ENCODE measurements at places on chromosomes 13 and 19.
A peak's percentile ranks its signal among the peaks of the same experiment; 100 is the strongest.

GRCh38 chr19:6042776-6043726 lies 65.1 kb upstream of the RANBP3 start:
- H3K4me3 ChIP-seq = no peak overlapping the region
- H3K36me3 ChIP-seq = no peaks in the 10 kb centered on the region
- DNase-seq = no peak
- no peaks in the 10 kb centered on the region for H3K4me1 ChIP-seq
- no peaks in the 10 kb centered on the region for H3K27me3 ChIP-seq

DNA sequence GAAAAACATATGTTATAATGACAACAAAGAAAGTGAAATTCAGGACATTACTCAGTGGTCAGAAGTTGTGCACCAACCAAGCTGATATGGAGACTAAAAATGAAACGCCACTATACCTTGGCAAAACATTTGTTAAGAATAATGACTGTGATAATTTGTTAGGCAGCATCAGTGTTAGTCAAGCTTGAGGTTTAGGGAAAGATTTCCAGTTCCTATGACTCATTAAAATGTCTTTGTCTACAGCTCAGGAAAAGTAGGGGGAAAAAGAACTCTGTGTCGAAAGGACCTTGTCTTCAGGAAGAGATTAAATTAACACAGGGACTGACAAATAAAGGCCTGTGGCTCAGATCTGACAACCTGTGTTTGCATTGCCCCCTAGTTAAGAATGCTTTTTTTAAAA lies 764.1 kb upstream of the SLITRK6 start:
- H3K27ac ChIP-seq = no peak overlapping the region
- no peaks in the 10 kb centered on the region for H3K27me3 ChIP-seq
- H3K4me3 ChIP-seq = no peak overlapping the region
- DNase-seq = no peak

GRCh38 chr13:108851660-108852059 lies 222.2 kb downstream of the MYO16 start:
- no peak overlapping the region for H3K4me3 ChIP-seq
- H3K27me3 ChIP-seq = no peaks in the 10 kb centered on the region
- peak; percentile 73 for DNase-seq
- no peaks in the 10 kb centered on the region for H3K4me1 ChIP-seq
- H3K27ac ChIP-seq = no peak overlapping the region
- H3K36me3 ChIP-seq = no peaks in the 10 kb centered on the region

DNA sequence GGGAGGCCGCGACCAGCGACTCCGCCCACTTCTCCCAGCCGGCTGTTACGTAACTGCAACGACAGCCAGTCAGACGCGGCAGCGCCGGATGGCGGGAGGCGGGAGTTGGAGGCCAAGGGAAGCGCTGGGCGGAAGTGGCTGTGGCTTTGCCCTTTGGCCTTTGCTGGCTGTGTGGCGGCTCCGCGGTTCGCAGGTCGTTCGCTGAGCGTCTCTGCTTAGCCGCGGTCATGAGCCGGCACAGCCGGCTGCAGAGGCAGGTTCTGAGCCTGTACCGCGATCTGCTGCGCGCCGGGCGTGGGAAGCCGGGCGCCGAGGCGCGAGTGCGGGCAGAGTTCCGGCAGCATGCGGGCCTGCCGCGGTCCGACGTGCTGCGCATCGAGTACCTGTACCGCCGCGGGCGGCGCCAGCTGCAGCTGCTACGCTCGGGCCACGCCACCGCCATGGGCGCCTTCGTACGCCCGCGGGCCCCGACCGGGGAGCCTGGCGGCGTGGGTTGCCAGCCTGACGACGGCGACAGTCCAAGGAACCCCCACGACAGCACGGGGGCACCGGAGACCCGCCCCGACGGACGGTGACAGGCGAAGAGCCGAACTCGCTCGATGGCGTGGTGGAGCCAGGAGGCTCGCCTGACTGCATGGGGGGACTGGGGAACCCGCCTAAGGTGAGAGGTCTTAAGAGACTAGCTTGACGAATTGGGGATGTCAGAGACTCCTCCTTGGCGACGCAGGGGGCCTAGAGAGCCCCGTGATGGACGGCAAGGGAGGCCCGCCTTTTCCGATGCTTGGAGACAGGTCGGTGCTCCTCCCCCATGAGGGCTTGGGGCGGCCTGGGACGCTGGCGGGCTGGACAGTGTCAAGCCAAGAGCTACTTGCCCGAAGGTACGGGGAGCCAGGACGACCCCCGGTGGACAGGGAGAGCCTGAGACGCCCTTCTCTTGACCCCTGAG lies at the start of gene SDHAF1:
Gene SDHAF1 (plus strand): TSS at position 141 of the 946 bp plus-strand sequence. CDS start 87 bp downstream, at position 228.
- no peaks in the 10 kb centered on the region for H3K36me3 ChIP-seq
- H3K4me1 ChIP-seq = peaks cover 2% of the 10 kb centered on the region
- peak within 1 kb of the TSS; percentile 88 for H3K4me3 ChIP-seq
- peak; percentile 95 for DNase-seq

GRCh38 chr19:8269724-8270123 lies 38.4 kb downstream of the CD320 start:
- no peaks in the 10 kb centered on the region for H3K4me1 ChIP-seq
- no peaks in the 10 kb centered on the region for H3K27me3 ChIP-seq
- H3K27ac ChIP-seq = no peak overlapping the region

DNA sequence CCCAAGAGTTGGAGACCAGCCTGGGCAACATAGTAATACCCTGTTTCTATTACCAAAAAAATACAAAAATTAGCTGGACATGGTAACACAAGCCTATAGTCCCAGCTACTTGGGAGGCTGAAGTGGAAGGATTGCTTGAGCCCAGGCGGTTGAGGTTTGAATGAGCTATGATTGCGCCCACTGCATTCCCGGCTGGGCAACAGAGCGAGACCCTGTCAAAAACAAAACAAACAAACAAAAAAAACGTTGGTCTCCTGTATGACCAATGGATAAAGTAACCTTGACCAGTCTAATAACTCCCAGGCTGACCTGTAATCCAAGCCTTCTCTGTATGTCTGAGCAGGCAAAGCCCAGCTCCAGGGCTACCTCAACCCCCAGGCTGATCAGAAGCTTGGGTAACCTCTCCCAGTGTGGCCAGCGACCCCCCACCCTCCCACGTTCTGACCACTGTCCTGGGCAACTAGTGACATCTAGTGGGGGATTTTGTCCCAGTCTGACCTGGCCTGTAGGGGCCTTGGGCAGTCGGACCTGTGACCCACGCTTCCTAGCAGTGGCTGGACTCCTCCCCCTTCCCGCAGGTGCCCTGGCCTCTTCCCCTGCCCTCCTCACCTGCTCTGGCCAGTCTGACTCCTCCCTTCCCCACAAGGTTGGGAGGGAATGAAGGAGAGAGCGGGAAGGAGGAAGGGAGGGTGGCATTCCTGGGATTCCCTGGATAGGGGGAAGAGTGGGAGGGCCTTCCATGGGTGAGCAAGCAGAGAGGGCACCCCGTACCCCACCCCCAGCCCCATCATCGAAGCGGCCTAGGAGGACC lies 1.0 kb upstream of the BCAM start:
- no peaks in the 10 kb centered on the region for H3K36me3 ChIP-seq
- no peaks in the 10 kb centered on the region for H3K27me3 ChIP-seq
- peak; percentile 95 for DNase-seq
- no peak overlapping the region for H3K27ac ChIP-seq

DNA sequence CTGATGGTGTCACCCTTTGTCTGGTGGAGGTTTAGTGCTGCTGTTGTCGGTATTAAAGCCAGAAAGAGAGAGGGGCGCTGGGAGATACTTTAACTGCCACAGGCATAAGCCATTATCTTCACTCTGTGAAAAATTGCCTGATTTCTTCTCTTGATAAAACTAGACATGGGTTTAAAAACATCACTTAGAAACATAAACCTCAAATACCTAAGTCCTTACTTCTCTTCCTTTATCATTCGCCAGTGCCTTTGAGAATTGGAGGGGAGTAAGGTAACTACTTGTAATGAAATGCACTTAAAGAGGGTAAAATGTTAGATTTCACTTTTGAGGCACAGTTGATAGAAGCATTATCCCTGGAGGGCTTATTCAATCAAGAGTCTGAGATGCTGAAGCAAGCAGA lies 434.5 kb downstream of the OLFM4 start:
- H3K27me3 ChIP-seq = no peaks in the 10 kb centered on the region
- no peaks in the 10 kb centered on the region for H3K4me1 ChIP-seq
- no peak for DNase-seq
- H3K4me3 ChIP-seq = no peak overlapping the region
- H3K36me3 ChIP-seq = no peaks in the 10 kb centered on the region
- H3K27ac ChIP-seq = no peak overlapping the region

- H3K4me1 ChIP-seq = no peaks in the 10 kb centered on the region
- no peaks in the 10 kb centered on the region for H3K36me3 ChIP-seq
- no peak for DNase-seq
- no peak overlapping the region for H3K4me3 ChIP-seq
- H3K27ac ChIP-seq = no peak overlapping the region
Measured at GRCh38 chr13:27482983-27483382, 32.6 kb upstream of the MTIF3 start.

DNA sequence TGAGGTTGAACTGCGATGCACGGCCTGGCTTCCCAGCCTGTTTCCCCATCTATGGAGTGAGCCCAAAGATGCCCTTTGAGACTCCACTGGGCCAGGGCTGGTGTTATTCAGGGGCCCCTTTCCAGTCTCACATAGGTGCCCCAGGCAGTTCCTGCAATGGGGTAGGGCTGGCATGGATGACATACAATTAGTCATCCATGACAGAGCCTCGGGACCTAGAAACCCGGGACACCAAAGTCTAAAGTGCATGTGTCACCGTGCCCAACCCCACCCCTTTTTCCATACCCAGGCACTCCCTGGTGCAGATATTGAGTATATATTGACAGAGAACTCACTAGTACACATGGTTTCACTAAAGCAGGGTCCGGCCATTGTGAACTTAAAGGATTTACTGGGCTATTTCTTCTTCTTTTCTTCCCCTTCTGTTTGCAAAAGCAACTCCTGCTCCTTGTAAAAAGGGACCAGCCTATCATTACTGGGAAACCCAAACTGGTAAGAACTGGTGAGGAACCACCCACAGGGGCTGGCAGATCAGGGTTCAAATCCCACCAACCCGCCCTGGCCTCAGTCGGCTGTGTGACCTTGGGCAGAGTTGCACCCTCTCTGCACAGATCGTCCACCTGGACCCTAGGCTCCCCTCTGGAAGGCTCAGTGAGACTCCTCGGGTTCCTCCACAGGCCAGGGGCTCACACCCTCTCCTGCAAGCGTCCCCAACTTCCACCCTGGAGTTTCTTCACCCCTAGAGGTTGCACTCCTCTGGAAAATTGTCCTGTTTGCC lies 2.7 kb downstream of the B3GNT3 start:
- no peaks in the 10 kb centered on the region for H3K27me3 ChIP-seq
- DNase-seq = no peak
- no peaks in the 10 kb centered on the region for H3K4me1 ChIP-seq
- H3K27ac ChIP-seq = no peak overlapping the region
- no peak overlapping the region for H3K4me3 ChIP-seq

- no peaks in the 10 kb centered on the region for H3K27me3 ChIP-seq
- no peaks in the 10 kb centered on the region for H3K36me3 ChIP-seq
- no peak overlapping the region for H3K4me3 ChIP-seq
- H3K4me1 ChIP-seq = no peaks in the 10 kb centered on the region
- no peak overlapping the region for H3K27ac ChIP-seq
Measured at GRCh38 chr19:33063356-33063752, 1.3 kb downstream of the RHPN2 start.

GRCh38 chr13:51797664-51798488 lies 6.1 kb downstream of the DHRS12 start:
- peak; percentile 94 for DNase-seq
- H3K36me3 ChIP-seq = no peaks in the 10 kb centered on the region
- H3K4me1 ChIP-seq = peaks cover 14% of the 10 kb centered on the region
- H3K4me3 ChIP-seq = no peak overlapping the region

DNA sequence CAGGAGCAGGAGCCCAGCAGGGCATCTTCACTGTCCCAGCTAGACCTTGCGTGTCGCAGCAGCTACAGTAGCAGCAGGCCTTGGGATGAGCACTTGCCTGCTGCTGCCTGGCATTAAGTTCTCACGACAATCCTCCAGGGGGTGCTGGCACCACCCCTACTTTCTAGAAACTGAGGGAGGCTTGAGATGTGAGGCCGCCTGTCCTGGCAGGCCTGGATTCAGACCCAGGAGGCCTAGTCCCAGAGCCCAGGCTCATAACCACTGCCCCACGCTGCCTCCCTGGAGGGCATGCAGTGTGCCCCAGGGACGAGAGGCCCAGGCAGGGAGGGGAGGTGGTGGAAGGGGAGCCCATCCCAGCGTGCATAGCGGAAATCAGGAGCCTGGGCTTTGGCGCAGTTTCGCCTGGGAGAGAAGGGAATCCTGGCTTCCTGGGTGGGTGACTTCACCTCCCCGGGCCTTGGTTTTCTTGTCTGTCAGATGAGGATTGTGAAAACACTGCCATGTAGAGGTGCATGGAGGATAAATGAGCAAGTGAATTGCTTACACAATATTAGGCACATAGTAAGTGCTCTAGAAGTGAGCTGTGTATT lies 26.1 kb downstream of the PPP5C start:
- DNase-seq = peak; percentile 81
- no peaks in the 10 kb centered on the region for H3K27me3 ChIP-seq
- peaks cover 16% of the 10 kb centered on the region for H3K4me1 ChIP-seq

GRCh38 chr13:43431290-43431716 lies 355.5 kb downstream of the ENOX1 start:
- H3K27me3 ChIP-seq = no peaks in the 10 kb centered on the region
- no peak overlapping the region for H3K27ac ChIP-seq
- no peaks in the 10 kb centered on the region for H3K36me3 ChIP-seq
- no peaks in the 10 kb centered on the region for H3K4me1 ChIP-seq

- no peaks in the 10 kb centered on the region for H3K36me3 ChIP-seq
- H3K27ac ChIP-seq = no peak overlapping the region
- H3K4me3 ChIP-seq = no peak overlapping the region
- no peak for DNase-seq
- H3K4me1 ChIP-seq = no peaks in the 10 kb centered on the region
Measured at GRCh38 chr13:24253520-24254145, 55.7 kb upstream of the C1QTNF9 start.

DNA sequence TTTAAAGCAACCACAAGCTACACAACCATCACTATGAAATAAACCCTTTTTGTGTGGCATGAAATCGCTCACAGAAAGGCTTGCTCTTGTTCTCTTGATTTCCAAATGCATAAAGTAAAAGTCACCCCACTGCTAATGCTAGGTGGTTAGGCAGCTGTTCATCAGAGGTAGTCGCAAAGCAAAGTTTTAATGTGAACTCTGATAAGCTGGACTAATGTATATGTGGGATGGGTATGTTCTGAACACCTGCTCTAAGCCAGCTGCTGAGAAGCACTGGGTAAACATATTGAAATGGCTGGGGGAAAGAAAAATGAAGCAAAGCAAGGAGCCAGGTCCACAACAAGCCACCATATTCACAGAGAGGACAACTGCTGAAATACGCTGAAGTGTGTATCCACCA lies 142.3 kb downstream of the KLF12 start:
- no peaks in the 10 kb centered on the region for H3K27me3 ChIP-seq
- peaks cover 2% of the 10 kb centered on the region for H3K4me1 ChIP-seq
- H3K4me3 ChIP-seq = no peak overlapping the region
- no peaks in the 10 kb centered on the region for H3K36me3 ChIP-seq
